ENCODE measurements at places on chromosomes 1 and 21.

DNA sequence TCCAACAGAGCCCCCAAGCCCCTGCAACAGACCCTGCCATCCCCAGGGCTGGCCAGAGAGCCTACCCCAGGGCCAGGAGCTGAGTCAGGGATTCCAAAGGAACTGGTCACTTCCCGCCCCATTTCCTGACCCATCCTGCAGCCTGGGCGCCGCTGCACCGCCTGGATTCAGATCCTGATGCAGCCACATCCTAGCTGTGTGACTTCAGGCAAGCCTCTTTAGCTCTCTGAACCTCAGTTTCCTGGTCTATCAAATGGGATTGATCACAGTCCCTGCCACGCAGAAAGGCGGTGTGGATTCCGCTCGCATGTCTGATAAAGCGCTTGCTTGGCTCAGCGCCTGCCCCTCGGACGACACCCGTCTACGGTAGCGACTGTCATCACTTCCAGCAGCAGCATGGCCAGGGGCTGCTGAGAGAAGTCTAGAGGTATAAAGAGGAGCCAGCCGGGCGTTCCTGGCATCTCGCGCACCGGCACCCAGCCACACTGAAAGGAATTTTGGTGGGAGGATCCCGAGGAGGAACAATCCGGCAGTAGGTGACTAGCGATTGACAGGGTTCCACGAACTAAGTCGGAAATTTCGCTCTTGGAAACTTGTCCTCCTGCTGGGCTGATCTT lies 10.1 kb downstream of the EPHA2 start:
- DNase-seq = no peak

GRCh38 chr21:31592516-31592915 lies 67.0 kb upstream of the SOD1 start:
- DNase-seq = no peak

GRCh38 chr1:206050655-206051235 lies 2.2 kb upstream of the RHEX start:
- DNase-seq = no peak

- DNase-seq = no peak
Observed at GRCh38 chr1:234388094-234388493, 14.8 kb downstream of the COA6 start.

- DNase-seq = no peak
Observed at GRCh38 chr1:52385376-52385775, 18.8 kb downstream of the ORC1 start.

- DNase-seq = no peak
Observed at GRCh38 chr1:93005252-93005598, 44.0 kb upstream of the DIPK1A start.

GRCh38 chr1:24635195-24635843 lies 7.8 kb upstream of the SRRM1 start:
- DNase-seq = no peak

DNA sequence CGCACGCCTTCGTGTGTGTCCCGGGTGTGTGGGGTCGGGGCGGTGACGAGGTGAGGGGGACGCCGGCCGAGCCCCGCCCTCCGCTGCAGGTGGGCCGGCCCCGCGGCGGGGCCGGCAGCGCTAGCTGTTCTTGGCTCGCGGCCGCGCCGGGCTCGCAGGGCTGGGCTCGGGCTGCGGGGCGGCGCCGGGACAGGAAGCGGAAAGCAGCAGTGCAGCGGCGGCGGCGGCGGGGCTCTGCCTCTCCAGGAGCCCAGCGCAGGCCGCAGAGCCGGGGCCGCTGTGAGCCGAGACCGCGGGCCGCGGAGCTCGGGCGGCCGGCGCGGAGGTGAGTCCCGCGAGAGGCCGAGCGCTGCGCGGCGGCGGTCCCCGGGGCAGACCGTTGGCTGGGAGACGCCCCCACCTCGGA lies at the start of gene VANGL1:
VANGL1 (plus strand) TSS at position 209 of the 406 bp plus-strand sequence. CDS start 9,444 bp downstream, outside the sequence.
- no peak for DNase-seq

DNA sequence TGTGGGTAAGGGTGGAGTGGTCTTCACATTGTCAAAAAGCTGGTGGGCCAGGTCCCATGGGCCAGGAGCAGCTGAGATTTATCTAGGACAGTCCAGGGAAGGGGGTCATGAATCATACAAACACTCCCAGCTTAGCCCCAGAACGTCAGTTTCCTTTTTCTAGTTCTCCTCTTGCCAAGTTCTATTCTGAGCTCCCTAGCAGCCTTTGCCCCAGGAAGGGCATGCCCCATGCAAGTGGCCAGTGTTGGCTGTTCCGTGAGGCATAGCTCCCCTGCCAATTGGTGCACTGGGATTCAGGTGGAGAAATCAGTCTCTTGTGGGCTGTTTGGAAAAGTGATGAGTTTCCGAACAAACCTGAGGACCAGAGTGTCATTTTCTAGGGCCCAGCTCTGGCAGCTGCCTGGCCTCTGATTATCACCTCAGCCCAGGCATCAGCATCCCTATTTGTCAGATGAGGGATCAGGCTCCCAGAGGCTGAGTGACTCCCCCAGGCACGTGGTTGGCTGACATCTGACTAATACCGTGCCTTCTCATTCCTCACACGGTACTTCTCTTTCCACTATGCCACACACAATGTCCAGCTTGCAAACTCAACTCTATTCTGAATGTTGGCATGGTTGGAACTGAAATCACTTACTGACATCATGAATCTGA lies 14.2 kb upstream of the MYOM3 start:
- no peak for DNase-seq

DNA sequence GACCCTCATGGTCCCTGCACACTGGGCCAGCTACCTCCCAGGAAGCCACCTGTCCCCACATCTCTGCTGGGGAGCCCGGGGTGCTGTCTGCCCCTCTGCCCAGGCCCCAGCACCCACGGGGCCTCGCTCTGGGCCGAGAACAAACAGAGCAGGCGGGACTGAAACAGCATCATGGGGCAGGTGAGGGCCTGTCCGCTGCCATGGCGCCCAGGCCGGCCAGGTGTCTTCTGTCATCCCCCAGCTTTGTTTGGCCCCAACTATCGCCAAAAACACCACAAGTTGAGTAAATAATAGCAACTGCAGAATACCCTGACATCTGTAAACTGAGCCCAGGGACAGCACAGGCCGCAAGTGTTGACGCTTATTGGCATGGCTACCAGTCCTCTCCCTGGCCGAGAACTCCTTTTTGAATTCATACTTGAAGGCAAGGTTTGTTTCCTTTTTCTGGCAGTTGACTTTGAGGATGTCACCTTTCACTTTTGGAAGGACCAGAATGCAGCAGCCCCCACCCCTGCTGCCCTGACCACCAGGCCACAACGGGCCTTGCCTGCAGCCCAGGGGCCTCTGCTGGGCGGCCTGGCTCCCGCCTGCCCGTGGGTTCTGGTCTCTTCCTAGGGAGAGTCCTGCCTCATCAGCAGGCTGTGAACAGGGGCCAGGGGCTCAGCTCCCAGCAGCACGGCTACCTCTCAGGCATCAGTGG lies 152.7 kb downstream of the CASZ1 start:
- no peak for DNase-seq

- DNase-seq = no peak
Observed at GRCh38 chr1:17289721-17290120, 18.3 kb upstream of the PADI4 start.

GRCh38 chr21:43944078-43944633 lies 68.0 kb upstream of the TRAPPC10 start:
- DNase-seq = no peak

DNA sequence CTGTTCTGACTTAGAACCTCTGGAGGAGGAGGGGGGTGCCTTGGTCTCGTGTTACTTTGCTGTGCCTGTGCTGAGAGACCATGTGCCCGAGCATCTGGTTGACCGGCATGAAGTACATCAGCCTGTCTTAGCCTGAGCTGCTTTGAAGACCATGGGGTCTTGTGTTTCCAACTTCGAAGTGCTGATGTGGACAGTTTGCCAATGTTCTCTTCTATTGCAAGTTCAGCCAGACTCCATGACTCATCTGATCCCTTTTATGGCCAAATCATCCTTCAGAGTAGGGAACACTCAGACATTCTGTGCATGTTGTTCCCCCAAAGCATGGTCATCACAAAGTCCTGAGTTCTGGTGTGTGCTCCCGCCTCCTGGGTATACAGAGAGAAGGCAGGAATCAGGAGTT lies 6.0 kb upstream of the PLA2G2C start:
- no peak for DNase-seq

GRCh38 chr21:35294231-35294898 lies 245.3 kb upstream of the RUNX1 start:
- DNase-seq = no peak

DNA sequence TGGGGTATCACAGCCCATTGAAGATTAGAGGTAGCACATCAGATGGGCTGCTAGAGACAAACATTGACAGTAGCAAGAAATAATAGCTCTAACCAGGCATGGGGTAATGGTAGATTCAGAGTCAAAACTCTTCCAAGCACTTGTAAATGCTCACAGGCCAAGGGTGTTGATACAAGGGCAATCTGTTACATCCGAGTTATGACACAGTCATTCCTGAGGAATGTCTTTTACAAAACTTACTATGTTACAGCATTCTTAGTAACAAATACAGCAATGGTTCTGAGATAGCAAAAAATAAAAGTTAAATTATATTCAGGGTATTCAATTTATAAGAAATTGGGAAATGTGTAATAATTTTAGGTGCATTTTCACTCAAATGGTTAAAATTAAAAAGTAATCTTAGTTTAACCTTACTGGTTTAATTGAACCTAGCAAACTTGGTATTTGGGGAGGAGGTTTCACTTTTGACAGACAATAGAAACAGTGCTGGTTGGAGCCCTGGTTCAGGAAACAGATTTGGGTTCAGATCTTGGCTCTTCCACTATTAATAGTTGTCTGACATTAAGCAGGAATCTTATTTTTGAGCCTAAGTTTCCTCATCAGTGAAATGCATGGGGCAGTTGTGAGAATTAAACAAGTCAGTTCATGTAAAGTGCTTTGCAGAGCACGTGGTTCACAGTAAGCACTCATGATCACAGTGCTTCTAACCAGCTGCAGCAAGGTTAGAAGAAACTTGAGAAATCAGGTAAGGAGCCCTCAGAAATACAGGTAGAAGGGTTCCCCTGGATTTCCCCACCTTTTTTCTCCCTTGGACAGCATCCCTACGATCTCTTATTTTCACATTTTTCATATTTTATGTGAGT lies 4.4 kb downstream of the ST3GAL3 start:
- no peak for DNase-seq

GRCh38 chr21:42666023-42666747 lies 12.8 kb downstream of the PDE9A start:
- DNase-seq = no peak

GRCh38 chr21:28227881-28228635 lies 764.6 kb downstream of the LTN1 start:
- DNase-seq = no peak

GRCh38 chr1:214637722-214638458 lies 34.9 kb downstream of the CENPF start:
- DNase-seq = no peak

DNA sequence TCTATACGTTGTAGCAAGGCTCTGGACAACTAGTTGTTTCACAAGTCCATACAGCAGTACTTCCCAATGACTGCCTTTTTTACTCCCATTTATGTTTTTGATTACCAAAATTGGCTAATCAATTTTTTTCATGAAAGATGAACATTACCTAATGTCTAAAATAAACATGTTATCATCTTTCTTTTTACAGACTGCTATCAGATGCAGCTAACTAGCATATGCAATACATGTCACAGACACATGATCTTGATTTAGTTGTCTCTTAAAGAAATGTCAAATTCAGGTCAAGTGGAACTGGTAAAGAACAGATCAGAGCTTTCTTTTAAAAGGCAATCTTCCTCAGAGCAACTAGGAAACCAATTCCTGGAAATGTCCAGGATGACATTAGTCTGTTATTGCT lies 630 bp upstream of the DBT start:
- no peak for DNase-seq

DNA sequence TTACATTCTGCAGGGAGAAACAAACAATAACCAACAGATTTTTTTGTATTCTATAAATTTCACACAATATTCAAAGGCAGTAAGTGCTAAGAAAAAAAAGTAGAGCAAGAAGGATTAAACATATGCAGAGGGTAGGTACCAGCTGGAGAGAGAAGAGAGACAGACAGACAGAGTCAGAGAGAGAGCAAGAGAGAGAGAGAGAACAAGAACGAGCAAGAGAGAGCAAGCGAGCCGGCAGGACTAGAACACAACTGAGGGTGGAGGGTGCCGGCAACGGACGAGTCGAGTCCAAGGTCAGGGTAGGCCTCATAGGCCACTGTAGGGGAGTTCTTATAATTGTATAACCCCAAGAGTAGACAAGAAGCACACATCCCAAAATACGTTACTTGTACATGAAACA lies 97.1 kb downstream of the RERE start:
- no peak for DNase-seq

GRCh38 chr1:237672748-237673147 lies 218.0 kb downstream of the ZP4 start:
- DNase-seq = no peak

GRCh38 chr1:119001181-119002027 lies 13.3 kb upstream of the TBX15 start:
- DNase-seq = no peak

GRCh38 chr1:79235301-79236002 lies 228.9 kb upstream of the ADGRL4 start:
- no peak for DNase-seq

- no peak for DNase-seq
Observed at GRCh38 chr1:67754526-67754920, 69.5 kb downstream of the GADD45A start.

GRCh38 chr1:37108596-37109188 lies 74.4 kb upstream of the GRIK3 start:
- DNase-seq = no peak

DNA sequence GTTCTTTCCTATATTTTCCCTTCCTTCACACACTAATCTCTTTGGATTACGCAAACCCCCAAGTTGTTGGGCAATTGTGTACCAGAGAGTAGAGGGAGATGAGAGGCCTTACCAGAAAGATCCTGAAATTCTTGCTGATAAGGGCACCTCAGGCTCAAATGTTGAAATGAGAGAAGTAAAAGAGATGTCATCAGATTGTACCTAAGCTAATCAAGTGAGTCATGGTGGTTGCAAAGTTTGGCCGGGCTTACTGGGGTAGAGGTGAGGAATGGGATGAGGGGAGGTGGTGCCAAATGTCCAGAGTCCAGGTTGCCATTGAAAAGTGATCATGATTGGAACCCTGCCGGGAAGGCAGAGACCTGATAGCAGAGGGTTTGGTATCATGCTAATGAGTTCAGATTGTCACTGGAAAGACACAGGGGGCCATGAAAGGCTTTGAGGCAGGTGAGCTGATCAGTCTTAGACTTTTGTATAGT lies 43.1 kb downstream of the OPTC start:
- DNase-seq = no peak

- no peak for DNase-seq
Observed at GRCh38 chr21:24727803-24728440, 879.4 kb downstream of the MRPL39 start.

GRCh38 chr1:224380003-224380402 lies 23.3 kb downstream of the CNIH4 start:
- peak; percentile 9 for DNase-seq

- no peak for DNase-seq
Observed at GRCh38 chr1:39354572-39354971, 136.9 kb upstream of the BMP8A start.

DNA sequence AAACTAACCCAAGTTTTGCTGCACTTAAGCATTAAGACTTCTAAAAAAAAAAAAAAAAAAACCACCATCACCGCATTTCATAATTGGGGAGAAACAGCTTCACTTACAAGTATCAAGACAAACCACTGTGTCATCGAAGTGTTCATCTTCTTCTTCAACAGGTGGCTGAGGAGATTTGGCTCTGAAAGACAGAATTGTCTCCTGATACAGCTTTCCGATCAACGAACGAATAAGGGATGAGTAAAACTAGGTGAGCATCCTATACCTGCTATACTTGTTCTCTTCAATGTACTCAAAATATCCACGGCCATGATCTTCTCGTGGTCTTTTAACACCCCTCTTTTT lies 2.0 kb downstream of the HNRNPU start:
- no peak for DNase-seq

GRCh38 chr1:212281590-212281989 lies 3.6 kb upstream of the PPP2R5A start:
- no peak for DNase-seq

GRCh38 chr21:36184545-36184944 lies 27.9 kb downstream of the DOP1B start:
- no peak for DNase-seq
